ENCODE measurements at places on chromosomes 11 and 22.
A peak's percentile ranks its signal among the peaks of the same experiment; 100 is the strongest.

- no peak for DNase-seq
These were observed 24.4 kb upstream of the ALG8 start for GRCh38 chr11:78163828-78164227.

DNA sequence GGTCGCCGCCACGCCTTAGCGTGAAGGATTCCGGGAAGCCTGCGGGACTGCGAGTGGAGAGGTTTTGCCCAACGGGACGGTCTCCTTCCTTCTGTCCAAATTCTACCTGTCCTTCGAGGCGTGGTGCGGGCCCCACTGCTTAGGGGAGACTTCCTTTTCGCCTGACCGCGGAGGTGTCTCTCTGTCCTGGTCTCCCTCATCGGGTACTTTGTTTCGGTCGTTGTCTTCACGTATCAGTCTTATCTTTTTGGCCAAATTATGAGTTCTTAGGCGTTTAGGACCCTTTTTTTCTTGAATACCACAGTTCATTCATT is 388 bp downstream of the HINFP start:
- DNase-seq, result no peak

- peak; percentile 36 for DNase-seq
These were observed 103.6 kb upstream of the HSD17B12 start for GRCh38 chr11:43576803-43577521.

GRCh38 chr11:67652965-67653845 is 2.7 kb upstream of the ACY3 start:
- DNase-seq, result no peak

GRCh38 chr11:61162092-61162941 is 1.1 kb upstream of the VPS37C start:
- peak; percentile 27 for DNase-seq

- DNase-seq, result no peak
These were observed 23.7 kb downstream of the SFI1 start for GRCh38 chr22:31520051-31520450.

DNA sequence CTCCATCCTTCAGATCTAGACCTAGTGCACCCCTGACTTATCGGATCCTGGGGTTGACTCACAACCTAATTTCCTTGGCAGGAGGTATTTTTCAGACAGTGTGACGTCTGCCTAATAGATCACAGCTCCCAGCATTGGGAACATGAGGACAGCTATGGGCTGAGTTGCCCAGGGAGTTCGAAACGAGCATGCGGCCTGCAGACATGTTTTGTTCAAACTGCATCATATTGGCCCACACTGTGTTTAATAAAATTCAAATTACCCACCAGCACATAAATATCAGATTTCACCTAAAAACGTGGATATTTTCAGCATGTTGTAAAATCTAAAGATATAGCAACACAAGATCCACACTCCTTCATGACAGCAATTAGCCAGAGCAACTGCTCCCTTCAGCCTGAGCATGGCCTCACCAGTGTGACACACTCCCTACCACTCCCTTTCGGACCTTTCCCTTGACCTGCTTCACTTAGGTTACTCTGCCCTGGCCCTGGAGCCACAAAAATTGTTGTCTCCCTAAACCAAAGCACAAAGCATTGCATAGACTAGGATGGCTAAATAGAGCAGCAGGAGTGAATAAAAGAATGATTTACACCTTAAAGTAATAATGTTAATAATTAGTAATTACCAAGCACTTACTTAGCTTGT is 53.6 kb upstream of the USP47 start:
- no peak for DNase-seq

DNA sequence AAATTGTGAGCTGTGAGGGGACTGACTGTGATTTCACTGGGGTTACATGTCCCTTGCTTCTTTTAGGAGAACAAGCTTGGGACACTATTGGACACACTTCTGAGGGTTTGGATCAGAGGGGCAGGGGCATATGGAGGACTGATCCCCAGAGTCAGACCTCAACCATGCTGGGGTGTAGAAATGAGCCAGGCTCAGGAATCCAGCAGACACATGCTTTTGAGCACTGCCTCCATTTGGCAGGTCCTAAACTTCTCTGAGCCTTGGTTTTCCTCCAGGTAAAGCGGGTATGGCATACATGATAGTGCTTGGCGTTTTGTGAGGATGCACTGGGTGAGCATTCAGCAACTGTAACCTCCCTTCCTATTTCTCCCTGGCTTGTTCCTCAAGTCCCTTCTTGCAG is 74.7 kb downstream of the ADAMTS15 start:
- no peak for DNase-seq

DNA sequence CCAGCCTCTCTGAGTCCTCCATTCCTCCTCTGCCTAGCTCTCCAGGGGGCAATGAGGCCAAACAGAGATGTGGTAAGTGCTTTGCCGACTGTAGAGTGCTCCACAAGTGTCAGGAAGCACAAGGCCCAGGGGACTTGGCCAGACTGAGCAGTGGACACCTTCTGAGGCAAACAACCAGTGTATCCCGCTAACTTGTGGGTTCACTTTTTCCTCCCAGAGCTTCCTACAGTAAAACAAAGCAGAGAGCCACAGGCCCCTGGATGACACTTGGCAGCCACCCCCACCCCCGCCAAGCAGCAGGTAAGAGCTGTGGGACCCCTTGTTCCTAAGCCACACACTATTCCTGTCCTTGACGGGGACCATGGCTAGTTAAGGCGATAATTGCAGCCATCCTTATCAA is 160.9 kb downstream of the CACNA1I start:
- no peak for DNase-seq

GRCh38 chr11:14746857-14747395 is 103.3 kb downstream of the PDE3B start:
- DNase-seq, result no peak

DNA sequence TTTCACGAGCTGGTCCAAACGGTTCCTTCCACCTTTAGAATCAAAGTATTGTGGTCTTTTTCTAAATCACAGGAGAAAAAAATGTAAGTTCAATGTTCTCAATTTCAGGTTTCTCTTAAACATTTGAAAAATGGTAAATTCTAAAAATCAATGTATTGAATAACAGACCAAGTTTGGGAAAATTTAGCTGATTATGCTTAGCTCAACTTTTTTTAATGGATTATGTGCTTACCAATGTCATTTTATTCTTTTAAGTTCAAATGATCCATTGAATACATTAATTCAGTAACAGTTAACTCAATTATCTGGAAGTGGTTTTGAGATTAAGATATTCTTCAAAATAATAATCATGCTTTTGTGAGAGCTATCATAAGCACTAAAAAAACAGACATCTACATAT is 5.1 kb downstream of the PRDM10 start:
- DNase-seq, result no peak

DNA sequence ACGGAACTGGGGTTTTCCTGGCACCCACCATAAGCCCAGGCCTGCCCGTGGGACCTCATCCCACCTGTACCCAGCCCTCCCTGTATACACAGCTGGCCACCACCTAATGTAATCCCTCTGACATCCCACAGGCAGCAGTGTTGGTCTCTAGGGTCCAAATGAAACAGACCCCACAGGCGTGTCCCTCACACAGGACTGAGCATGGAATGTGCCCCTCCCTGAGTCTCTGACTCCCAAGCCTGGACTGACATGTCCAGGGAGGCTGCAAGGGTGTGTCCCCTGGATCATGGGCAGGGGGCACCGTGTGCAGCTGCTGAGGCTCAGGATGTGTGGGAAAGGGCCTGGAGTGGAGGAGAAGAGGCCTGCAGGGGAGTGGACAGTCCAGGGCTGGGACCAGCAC is 50.6 kb upstream of the PPARA start:
- DNase-seq, result no peak
